ENCODE measurements at places on chromosomes 13 and 19.

DNA sequence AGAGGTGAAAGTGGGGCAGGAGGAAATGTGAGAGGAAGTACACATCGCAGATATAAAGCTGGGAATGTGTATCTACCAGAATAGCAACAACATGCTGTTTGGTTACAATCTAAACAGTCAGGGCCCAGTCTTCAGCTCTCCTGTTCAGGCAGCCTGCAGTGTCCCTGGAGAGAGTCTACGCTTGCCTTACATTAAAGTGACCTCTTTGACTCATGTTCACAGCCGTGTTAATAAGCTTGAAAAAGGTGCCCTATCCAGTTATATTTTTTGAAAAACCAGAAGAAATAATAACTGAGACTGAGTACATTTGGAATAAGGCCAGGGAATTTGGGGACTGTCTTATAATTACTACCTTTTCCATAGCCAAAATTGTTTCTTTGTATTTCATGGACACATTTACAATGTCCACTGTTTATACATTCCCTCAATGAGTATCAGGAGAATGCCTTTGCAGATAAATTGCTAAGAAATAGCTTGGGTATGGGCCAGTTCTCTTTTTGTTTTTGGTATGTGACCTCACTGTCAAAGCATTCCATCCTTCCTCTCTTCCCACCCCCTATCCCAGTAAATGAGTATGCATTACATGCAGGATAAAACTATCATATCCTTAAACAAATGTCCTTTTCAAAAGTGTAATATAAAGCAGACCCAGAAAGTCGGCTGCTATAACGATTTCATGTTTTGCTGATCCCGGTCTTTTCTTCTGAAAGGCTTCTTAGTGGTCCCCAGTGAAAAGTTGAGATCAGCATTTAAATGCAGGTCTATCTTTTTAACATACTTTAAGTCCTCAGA lies 82.6 kb downstream of the PCDH9 start:
- no peak for DNase-seq

DNA sequence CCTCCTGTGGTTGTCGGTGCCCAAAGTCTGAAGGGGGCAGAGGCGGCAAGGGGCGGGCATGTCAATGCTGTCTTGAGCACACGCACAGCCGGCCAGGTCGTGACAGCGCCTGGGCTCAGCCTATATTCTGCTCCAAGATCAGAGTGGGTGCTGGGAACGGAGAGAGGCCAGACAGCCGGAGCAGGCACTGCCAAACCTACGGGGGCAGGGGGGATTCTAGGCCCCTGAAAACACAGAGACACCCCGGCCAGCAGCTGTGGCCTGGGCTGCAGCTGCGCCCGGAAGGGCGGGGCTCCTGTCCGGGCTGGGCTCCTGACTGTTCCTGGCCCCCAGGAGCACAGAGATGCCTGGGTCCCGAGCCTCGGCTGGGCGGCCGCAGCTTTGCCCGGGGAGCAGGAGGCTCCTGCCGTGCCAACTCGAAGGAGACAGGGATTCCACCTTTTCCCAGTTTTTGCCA lies 2662.9 kb upstream of the PCDH20 start:
- no peak for DNase-seq

DNA sequence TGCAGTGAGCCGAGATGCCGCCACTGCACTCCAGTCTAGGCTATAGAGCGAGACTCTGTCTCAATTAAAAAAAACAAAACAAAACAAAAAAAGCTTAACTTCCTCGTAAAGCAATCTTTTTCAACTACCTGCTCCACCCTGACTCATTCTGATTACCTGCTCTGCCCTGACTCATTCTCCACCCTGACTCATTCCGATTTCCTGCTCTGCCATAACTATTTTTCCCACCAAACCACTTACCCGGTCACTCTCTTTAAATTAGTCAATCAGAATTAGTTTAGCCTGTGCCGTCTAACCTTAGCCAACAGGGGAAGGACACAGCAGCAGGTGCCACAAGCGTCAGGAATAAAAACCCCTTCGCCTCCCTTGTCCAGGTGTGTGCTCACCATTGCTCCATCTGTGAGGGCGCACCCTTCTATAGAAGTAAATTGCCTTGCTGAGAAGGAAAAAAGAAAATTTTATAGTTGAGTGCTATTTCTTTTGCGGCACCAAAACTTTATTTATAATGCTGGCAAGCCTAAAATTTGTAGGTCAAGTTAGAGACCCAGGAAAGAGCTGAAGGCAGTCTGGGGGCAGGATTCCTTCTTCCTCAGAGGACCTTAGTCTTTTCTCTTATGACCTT lies 1.7 kb upstream of the IFT88 start:
- no peak for DNase-seq

GRCh38 chr13:21932578-21932977 lies 261.7 kb downstream of the FGF9 start:
- DNase-seq: no peak

- no peak for DNase-seq
These were observed 102.0 kb downstream of the ATP11A start for GRCh38 chr13:112791663-112792440.

- DNase-seq: no peak
These were observed 7.7 kb upstream of the CRTC1 start for GRCh38 chr19:18675779-18676178.

GRCh38 chr19:32881766-32882165 lies 12.2 kb upstream of the SLC7A9 start:
- no peak for DNase-seq

DNA sequence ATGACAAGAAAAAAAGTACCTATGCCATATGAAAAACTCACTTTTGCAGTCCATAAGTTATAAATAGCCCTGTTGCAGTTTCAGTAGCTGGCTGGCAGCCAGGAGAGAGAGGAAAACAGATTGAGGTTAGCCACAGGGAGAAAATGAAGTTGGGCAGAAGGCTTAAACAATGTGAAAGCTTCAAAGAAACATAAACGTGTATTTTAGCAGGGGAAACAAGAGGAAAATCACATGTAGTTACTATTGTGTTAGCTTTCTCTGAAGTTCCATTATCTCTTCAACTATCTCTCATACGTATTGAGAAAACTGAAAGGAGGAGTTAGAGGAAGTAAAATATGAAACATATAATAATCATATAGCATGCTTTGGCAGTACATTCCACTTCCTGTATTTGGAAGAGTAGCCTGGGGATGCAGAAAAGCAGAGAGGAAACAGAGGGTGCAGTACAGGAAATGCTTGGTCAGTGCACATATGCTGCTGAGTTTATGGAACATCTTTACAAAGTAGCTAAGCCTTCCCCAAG lies 1551.1 kb downstream of the EFNB2 start:
- no peak for DNase-seq

DNA sequence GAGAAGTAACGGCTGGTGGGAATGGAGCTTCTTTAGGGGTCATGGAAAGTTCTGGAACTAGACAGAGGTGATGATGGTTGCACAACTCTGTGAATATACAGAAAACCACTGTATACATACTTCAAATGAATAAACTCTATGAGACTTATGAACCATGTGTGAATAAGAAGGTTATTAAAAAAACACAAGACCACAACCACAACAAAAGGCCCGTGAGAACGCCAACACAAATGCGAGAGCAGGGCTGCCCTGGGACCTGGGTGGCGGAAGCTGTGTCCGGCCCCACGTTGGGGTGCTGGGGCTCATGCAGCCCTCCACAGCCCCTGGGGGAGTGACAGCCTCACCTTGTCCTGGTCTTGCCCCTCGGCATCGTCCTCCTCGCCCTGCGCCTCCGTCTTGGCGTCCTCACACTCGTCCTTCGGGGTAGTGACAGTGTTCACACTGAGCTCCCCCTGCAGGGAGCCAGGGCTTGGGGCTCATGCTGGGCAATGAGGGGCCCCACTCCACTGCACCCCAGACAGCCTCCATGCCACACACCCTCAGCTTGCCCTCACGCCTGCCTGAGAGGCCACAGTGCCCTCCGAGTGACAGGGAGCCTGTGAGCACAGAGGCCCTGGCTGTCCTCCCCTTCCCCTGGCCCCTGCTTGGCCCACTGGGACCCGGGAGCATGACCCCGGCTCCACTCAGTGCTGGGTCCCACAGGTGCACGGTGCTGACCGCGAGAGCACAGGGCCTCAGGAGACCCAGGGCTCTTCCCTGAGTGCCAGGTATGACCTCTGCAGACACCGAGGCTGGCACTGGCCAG lies 16.0 kb downstream of the IZUMO4 start:
- no peak for DNase-seq

Measured in NCI-H774 (cell line).